T-helper 9 cell (primary cell): ENCODE measurements at places on chromosomes 4 and X.

- DNase-seq: no peak
Measured at GRCh38 chrX:49270249-49270921, 792 bp downstream of the PPP1R3F start.

GRCh38 chrX:115214151-115214550, 19.7 kb downstream of the LRCH2 start:
- no peak for DNase-seq

DNA sequence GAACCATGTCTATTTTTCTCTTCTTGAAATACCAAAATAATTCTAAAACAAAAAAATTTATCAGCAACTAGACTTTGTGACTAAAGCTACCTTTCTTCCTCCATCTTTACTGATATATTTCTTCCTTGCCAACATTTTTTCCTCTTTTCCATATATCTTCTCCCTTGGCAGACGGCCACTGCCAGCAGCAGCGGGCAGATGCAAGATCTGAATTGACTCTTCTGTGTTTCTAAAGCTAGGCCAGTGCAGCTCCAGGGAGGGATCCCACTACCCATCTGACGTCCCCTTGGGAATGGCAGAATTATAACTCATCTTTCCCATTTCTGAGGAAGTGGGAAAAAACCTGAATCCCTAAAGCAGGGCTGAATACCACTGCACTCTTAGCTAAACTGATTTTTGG, 206.4 kb downstream of the NR3C2 start:
- DNase-seq: no peak

DNA sequence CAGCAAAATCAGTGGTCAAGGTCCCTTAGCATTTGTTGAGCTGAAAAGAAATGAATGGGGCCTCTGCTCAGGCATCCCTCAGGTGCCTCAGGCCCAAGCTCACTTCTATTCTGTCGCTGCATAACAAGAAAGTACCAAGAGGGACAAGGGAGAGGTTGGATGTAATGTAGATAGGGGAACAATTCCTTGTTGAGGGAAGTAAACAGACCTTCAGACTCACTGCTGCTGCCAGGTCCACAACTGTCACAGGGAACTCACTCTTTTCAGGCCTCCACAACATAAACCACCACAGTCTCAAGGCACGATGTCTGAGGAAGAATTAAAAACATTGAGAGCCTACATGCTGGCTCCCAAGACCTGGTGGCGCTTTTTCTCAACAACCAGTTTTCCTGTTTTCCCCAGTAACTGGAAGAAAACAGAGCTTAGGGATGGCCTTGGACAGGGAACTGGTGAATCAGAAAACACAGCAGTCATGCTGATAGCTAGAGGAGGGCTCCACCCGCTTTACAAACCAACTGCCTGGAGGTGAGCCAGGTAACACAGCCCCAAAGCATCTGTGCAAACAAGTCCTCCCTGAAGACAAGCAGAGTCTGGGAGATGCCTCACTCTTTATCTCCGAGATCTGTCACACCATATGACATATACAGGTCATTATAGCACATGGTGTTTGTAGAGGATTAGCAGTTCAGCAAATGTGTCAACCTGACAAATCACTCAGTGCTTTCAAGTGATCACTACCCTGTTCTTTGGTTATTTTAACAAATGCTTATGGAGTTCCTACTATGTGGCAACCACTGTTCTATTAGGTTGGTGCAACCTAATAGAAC, 14.3 kb upstream of the AWAT1 start:
- DNase-seq: no peak

DNA sequence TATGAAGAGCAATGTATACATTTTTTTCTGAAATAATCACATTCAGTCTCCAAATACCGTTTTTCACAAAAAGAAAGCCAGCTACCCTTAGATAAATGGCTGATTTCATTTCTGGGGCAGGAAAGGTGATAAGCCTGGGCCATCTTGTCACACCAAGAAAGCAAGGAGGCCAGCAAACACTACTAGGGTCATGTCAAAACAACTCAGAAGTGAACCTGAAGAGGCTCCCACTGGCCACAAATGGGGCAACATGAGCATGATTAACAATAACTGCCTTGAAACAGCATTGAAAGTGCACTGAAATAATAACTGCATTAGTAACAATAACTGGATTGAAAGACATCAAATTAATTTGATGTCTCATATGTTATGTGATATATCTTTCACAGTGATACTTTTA, 39.3 kb downstream of the SH3KBP1 start:
- no peak for DNase-seq

GRCh38 chr4:612052-612748, 13.2 kb upstream of the PDE6B start:
- DNase-seq: no peak

DNA sequence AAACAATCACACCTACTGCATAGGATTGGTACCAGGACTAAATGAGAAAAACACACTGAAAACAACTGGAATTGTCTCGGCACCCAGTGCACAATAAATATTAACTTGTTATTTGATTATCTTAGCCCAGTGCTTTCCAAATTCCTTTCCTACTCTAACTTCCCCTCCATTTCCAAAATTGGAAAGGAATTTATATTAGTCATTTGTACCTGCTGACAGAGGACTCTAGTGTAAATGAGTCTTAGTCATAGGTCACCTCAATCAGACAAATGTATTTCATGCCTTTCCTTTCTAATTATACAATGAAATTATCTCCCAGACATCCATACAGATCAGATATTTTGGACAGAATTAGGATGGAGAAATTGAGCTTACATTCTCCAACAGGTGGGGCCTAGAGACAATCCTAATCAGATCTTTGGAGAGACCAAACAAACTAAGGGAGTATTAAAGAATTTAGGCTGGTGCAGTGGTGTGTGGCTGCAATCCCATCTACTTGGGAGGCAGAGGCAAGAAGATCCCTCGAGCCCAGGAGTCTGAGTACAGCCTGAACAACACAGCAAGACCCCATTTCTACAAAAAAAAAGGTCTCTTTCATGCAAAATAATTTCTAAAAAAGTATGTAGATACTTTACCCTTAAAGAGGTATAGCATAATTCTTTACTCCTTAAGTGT, 10.1 kb downstream of the SH3D19 start:
- DNase-seq: no peak

GRCh38 chr4:146275370-146275769, 61.0 kb downstream of the REELD1 start:
- DNase-seq: no peak

- no peak for DNase-seq
Measured at GRCh38 chr4:168920441-168921065, 89.5 kb downstream of the CBR4 start.

DNA sequence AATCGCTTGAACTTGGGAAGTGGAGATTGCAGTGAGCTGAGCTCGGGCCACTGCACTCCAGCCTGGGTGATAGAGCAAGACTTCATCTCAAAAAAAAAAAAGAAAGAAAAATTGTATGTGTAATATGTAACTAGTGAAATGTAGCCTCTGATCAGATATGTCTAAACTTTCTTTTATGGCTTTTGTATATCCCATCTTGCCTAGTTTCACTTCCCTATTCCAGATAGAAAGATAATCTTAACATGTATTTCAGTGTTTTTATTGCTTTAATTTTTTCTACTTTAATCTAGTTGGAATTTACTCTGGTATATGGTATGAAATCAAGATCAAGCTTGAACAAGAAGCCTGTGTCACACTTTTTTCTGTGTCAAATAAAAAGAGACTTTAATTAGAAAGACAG, 1.9 kb upstream of the ZNF41 start:
- no peak for DNase-seq

GRCh38 chr4:166538491-166539005, 665.5 kb downstream of the TLL1 start:
- no peak for DNase-seq

GRCh38 chr4:149754526-149754925, 61.1 kb downstream of the IQCM start:
- no peak for DNase-seq

GRCh38 chr4:48931459-48931858, 24.9 kb upstream of the OCIAD2 start:
- DNase-seq: no peak

- DNase-seq: no peak
Measured at GRCh38 chr4:11773798-11774197, 345.1 kb upstream of the HS3ST1 start.

GRCh38 chr4:93960450-93960849, 131.9 kb downstream of the ATOH1 start:
- no peak for DNase-seq

GRCh38 chr4:129929052-129929451, 833.1 kb downstream of the C4orf33 start:
- no peak for DNase-seq

DNA sequence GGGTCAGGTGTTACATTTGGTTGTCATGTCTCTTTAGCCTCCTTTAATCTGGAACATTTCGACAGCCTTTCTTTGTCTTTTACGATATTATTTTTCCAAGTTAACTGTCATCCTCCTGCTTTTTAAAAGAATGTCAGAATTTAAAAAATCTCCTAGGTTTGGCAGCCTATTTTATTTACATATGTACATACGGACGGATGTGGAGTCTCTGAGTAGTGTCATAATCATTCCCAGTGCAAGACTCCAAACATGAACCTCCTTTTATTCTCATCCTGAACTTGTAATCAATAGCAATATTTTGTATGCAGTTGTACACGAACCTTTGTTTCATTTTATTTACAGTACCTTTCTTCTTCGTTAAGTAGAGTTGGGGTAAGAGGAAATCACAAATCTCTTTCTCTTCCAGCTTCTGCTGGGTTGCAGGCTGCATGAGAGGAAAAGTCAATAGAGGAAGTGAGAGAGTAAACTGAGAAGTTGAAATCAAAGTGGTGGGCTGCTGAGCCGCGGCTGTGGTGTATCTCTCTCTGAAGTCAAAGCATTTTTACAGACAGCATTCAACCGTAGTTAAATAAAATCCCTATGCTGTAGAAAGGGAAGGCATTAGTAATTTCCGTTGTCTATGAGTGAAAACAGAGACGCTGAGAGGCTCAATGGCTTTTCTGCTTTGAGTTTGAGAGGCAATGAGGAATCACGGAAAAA, 53.9 kb upstream of the RPS6KA3 start:
- no peak for DNase-seq

DNA sequence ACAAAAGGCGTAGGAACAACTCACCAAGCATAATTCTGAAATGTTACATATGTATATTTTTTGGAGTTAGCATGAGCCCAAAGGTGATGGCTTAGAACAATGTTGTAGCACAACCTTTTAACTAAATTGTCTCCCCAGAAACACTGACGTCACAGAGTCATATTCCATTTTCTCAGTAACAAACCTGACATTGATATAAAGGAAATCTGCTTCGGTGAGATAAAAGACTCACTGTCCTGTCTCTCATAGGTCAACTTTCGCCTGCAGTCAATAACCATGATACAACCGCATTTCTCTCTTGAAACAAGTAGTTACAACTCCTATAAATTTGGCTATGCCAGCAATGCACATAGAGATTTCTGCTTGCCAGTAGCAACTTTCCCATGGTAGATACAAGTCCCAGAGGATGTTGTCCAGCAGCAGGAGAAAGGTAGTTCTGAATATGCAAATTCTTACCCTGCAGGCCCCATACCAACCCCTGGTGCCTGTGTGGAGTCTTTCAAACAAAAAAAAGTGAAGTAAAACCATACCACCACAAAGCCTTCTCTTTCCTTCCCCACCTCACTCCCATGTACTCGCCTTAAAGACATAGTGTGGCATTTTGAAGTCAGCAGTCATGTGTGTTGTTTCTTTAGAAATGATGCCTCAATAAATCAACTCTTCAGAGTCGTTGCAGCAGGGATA, 47.9 kb downstream of the MTM1 start:
- DNase-seq: no peak

- no peak for DNase-seq
Measured at GRCh38 chr4:26204249-26204825, 116.5 kb upstream of the RBPJ start.

- no peak for DNase-seq
Measured at GRCh38 chr4:59608466-59608865, 1591.7 kb upstream of the ADGRL3 start.

- DNase-seq: no peak
Measured at GRCh38 chrX:39492497-39493162, 605.1 kb downstream of the BCOR start.

DNA sequence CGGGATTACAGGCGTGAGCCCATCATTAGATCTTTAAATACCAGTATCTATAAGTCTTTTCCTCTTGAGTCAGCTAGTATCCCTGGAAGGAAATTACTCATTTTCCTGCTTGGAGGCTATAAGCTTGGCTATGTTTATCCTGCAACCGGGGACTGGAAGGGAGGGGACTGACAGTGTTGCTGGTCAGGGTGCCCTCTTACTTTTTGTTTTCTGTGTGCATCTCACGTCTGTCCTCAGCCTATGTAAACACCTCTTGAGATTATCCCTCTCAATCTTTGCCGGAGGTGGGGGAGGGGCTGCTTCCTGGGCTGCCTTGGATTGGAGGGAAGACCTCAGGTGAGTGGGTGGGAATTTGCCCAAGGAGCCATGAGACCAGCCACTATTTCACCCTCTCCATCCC, 37.0 kb downstream of the HTT start:
- no peak for DNase-seq

DNA sequence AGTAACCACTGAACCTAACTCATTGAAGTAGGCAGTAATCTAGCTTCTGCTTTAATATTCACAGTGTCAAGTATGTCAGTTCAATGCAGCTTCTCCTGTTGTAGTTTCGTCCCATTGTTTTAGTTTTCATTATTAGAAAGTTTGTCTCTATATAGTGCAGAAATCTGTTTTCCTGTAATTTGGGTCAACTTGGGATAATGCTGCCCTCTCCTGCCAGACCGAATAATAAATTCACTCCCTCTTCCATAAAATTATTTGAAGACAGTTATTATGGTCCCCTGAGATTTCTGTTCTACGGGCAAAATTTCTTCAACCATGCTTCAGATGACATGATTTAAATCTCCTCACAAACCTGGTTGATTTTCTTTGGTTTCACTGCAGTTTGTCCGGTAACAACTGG, 4.6 kb upstream of the LUZP4 start:
- DNase-seq: no peak

DNA sequence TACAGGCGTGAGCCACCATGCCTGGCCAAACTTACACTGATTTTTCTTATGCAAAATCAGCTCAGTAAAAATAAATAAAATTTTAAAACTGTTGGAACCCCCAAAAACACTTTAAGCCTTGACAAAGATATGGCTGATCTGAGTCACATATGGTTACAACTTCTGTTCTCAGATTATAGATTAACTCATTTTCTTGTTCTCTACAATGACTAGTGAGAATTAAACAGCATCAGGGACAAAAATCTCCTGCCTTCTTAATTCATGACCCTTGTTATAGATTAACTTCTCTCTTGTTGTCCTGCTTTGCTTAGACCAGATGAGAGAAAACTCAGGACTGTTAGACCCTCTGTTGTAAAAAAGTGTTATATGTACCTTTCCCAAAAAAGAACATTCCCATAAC, 24.2 kb upstream of the EXOC1L start:
- DNase-seq: no peak

GRCh38 chrX:9337046-9337445, 127.8 kb upstream of the TBL1X start:
- DNase-seq: no peak

DNA sequence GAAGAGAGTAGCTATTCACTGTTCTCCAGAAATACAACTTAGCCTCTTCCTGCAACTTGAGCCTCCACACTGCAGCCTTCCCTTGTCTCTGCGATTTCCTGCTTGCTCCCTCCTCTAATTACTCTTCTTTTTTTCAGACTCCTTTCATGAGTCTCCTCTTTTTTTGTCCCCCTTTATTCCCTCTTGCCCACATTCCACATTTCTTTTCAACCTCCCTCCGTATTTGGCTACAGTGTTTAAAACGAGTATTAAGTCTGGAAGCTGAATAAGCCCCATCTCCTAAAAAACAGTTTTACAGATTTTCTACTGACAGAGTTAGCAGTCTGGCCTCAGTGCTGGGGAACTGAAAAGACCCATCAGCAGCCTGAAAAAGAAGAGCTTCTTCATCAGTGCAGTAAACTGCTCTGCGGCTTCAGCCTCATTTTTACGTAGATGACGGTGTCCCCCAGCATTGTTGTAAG, 141.5 kb downstream of the TENM3 start:
- DNase-seq: no peak
